ENCODE measurements at places on chromosomes 7 and 10. TPM values are rescaled to one million over a fixed set of nuclear protein-coding genes. Genes with fewer than 3 reads are reported as not detected.

DNA sequence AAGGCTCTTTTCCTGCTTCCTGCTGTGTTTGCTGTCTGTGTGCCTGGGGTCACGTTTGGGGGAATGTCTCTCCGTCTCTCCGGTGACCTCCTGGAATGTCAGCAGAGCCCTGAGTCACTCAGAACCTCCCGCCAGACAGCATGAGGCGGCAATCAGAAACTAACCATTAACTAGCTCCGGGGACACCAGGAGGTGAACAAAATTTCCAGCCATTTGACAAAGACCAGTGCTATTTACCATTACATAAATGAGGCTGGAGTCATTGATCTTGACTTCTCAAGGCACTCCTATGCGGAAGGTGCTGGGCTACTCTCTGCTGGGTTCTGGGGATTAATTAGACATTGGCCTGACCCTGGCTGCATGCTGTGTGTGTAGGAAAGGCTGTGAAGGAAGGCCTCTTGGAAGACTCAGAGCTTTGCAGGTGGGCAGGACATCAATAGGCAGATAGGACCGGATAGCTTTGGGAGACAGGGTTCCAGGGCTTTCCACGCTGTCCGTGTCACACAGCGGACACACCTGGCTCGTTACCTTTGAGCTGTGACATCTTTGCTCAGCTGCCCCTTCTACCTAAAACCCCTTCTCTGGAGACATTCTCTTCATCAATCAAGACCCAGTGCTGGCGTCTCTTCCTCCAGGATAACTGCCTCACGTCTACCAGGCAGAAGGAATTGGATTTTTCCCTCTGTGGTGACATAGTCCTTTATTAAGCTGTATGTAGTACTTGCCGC is 77.0 kb downstream of the PFKFB3 start:
- no peaks in the 10 kb centered on the region for H3K27me3 ChIP-seq
- no peak overlapping the region for H3K27ac ChIP-seq
- peaks cover 17% of the 10 kb centered on the region for H3K36me3 ChIP-seq
- H3K4me3 ChIP-seq = no peak overlapping the region

DNA sequence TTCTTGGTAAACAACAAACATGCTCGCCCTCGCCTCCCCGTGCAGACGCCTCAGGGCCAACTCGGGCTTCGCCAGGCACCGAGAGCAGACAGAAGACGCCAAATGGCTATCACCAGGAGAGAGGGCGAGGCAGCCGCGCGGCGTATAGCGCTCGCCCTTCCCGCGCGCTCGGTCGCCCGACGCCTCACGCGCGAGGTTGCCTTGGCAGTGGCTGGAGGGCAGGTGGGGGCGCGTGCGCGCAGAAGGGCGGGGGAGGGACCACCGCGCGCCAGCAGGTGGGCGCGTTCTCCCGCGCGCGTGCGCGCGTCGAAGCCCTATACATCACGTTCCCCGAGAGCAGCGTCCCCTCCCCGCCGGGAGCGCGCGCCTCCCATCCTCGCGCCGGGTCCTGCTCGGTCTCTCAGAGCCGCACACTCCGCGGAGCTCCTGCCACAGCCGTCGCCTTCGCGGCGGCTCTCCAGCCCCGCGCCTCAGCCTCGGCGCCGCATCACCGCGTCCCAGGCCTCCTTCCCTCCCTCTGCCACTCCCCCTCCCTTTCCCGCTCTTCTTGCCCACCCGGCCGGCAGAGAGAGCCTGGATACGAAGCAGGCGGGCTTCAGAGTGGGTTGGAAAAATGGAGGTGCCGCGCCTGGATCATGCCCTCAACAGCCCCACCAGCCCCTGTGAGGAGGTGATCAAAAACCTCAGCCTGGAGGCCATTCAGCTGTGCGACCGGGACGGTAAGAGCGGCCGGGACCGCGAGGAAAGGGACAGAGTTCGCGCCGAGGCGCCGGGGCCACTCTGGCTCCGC is at the start of gene PHYHIPL:
TSS of gene PHYHIPL (plus strand) at position 403 of the 790 bp plus-strand sequence. CDS start at position 614, 211 bp downstream.
- peak; percentile 3 for DNase-seq
- no peak within 1 kb of the TSS for H3K4me3 ChIP-seq
- H3K27ac ChIP-seq = no peak within 1 kb of the TSS
- peaks cover 15% of the 10 kb centered on the region for H3K27me3 ChIP-seq

Gene PTF1A
- not detected for total RNA-seq

GRCh38 chr7:155426543-155427410 is 31.2 kb upstream of the EN2 start:
- H3K27ac ChIP-seq = no peak overlapping the region
- H3K36me3 ChIP-seq = no peaks in the 10 kb centered on the region
- no peak overlapping the region for H3K4me3 ChIP-seq
- peaks cover 18% of the 10 kb centered on the region for H3K27me3 ChIP-seq
- H3K4me1 ChIP-seq = no peaks in the 10 kb centered on the region

DNA sequence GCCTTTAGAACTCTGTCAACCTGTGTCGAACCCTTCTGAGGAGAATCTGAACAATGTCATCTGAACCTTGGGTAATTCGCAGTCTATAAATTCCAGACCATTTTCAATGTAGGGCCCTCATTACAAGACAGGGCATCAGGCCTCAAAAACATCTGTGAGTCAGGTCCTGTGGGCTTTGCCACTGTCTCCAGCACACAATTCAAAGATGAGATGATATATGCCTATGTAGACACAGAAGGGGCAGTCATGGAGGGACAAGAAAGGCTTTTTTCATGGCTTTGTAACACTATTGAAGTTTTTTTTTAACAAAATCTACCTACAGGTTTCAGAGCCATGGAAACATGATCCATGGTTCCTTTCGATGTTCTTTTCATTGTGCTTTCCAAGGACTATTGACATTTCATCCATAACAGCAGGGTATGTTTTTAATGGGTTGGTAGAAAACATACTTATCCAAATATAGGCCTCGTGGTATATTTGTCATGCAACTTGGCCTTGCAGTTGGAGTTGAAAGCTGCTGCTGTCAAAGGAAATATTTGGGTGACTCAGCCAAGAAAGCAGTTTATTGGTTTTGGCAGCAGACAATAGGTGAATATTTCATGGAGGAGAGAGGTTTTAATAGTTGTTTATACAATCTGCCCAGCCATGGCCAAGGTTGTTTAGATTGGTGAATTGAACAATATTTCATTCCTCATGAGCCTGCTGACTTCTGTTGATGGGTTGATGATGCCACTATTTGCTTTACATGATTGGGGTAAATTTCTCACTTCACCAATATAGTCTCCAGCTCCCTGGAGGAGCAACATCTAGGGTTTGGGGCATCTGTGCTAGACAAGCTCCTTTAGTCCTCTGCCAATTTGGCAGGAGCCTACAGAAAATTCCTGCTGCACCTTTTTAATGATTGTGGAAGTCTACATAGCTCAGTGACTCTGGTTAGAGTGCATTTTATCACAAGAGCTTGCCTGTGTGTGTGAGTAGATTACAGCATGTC is 158.4 kb upstream of the TMEM72 start:
- no peaks in the 10 kb centered on the region for H3K36me3 ChIP-seq
- H3K27me3 ChIP-seq = peaks cover 1% of the 10 kb centered on the region
- DNase-seq = no peak
- no peak overlapping the region for H3K4me3 ChIP-seq
- no peaks in the 10 kb centered on the region for H3K4me1 ChIP-seq

Gene SCIN
- 0.25 TPM for total RNA-seq

- H3K27me3 ChIP-seq = peaks cover 8% of the 10 kb centered on the region
- no peak overlapping the region for H3K4me3 ChIP-seq
- DNase-seq = no peak
- no peak overlapping the region for H3K27ac ChIP-seq
- no peaks in the 10 kb centered on the region for H3K36me3 ChIP-seq
These were observed 66.6 kb downstream of the TLL2 start for GRCh38 chr10:96446966-96447596.

DNA sequence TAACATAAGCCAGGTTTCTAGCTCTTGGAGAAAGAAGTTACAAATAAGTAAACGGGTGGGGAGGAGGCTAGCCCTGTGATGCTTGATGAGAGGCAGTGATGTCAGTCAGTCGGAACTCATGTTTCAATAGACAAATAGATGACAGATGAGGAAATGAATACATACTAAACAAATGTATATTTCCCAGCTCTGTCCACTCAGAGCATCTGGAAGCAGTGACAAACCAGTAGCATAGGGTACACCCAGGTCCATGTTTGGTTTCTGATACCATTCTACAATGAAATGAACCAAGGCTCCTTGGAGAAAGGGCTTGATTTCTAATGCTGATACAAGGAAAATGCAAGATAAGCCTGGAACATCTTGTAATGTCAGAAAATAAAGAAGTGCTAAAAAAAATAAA is 30.6 kb downstream of the PODXL start:
- H3K27ac ChIP-seq = no peak overlapping the region
- H3K36me3 ChIP-seq = no peaks in the 10 kb centered on the region
- no peak overlapping the region for H3K4me3 ChIP-seq
- peaks cover 13% of the 10 kb centered on the region for H3K4me1 ChIP-seq
- H3K27me3 ChIP-seq = peaks cover 5% of the 10 kb centered on the region

Gene UPK3B
- 1.1 TPM for total RNA-seq

- peak overlapping the region; percentile 66 for H3K4me3 ChIP-seq
- peaks cover 66% of the 10 kb centered on the region for H3K27me3 ChIP-seq
These were observed 170.6 kb downstream of the UBE2H start for GRCh38 chr7:129781928-129782817.

DNA sequence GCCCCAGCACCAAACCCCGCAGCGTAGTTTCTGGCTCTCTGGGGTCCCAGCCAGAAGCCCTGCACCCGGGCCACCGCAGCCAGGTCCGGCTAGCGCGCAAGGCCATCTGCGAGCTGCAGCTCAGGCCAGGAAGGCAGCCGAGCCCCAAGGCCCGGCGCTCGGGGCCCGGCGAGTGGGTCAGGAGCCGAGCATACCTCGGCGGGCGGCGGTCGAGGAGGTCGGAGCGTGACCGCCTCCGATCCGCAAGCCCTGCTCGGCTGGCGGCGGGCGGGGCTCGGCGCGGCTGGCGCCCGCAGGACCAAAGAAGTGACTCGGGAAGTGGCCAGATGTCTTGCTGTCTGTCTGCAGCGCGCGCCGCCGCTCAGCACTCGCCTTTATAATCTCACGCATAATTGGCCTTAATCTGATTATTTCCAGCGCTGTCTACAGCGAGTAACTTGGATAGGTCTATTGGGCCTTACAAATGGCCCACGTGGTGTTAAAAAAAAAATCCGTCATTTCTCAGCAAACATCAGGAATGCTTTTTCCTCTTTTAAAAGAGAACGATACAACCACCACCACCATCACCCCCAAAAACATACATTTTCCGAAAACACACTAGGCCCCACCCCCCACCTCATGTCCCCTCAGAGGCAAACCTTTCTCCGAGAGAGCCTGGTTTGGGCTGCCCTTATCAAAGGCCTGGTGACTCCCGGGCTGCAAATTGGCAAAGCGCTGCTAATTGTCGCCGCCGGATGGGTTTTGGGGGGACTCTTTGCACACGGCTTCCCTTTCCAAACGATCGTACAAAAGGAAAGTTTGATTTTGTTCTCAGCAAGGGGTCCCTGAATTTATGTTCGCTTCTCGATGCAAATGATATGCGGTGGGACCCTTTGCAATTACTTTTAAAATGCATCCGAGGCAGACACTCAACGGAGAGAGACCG is at the start of gene DRGX:
TSS of gene DRGX (minus strand) at position 349 of the 925 bp plus-strand sequence. CDS start 649 bp downstream, outside the sequence.
- H3K36me3 ChIP-seq = no peaks in the 10 kb centered on the region
- peaks cover 8% of the 10 kb centered on the region for H3K4me1 ChIP-seq
- H3K27me3 ChIP-seq = peaks cover 68% of the 10 kb centered on the region
- H3K27ac ChIP-seq = no peak within 1 kb of the TSS

- peaks cover 30% of the 10 kb centered on the region for H3K27me3 ChIP-seq
- no peak for DNase-seq
- peaks cover 5% of the 10 kb centered on the region for H3K36me3 ChIP-seq
- H3K4me3 ChIP-seq = peak within 1 kb of the TSS; percentile 82
- H3K27ac ChIP-seq = peak within 1 kb of the TSS; percentile 96
- peaks cover 32% of the 10 kb centered on the region for H3K4me1 ChIP-seq
These were observed at the start of gene KAZALD1 for GRCh38 chr10:101061624-101062231. Gene KAZALD1 (plus strand): TSS chr10:101061989. CDS start chr10:101062593, 604 bp downstream.

Gene ACTR3C
- total RNA-seq = 3.2 TPM

Gene GATAD1
- total RNA-seq = 18.4 TPM

Gene ZNF736
- total RNA-seq = 23.5 TPM

Gene PLXNA4
- 0.07 TPM for total RNA-seq

- no peak for DNase-seq
- H3K36me3 ChIP-seq = peaks cover 5% of the 10 kb centered on the region
- H3K27me3 ChIP-seq = no peaks in the 10 kb centered on the region
- H3K27ac ChIP-seq = no peak overlapping the region
- no peak overlapping the region for H3K4me3 ChIP-seq
These were observed 251.4 kb downstream of the MAD1L1 start for GRCh38 chr7:1981201-1981877.

DNA sequence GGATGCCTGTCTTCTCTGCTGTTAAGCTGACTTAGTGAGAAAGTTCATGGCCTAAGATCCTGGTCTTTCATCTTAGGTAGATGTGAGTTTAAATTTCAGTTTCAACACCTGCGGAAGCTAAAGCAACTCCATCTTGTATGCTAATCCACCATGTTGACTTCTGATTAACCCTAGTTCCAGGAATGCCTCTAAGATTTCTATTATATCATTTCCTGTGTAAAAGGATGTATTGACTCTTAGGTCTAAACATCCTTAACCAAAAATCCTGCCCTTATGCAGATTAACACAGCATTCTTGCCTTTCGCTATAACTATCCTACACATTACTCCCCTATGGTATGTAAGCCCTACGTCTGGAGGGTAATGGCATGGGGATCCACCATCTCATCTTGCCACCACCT is 94.4 kb upstream of the CCDC6 start:
- H3K36me3 ChIP-seq = no peaks in the 10 kb centered on the region
- H3K27me3 ChIP-seq = peaks cover 3% of the 10 kb centered on the region
- DNase-seq = no peak
- H3K4me3 ChIP-seq = no peak overlapping the region
- peaks cover 10% of the 10 kb centered on the region for H3K4me1 ChIP-seq

All from activated CD4-positive, alpha-beta T cell treated with anti-CD3 and anti-CD28 coated beads for 36 hours (primary cell).